Activated CD8-positive, alpha-beta memory T cell treated with anti-CD3 and anti-CD28 coated beads for 36 hours (primary cell): ENCODE measurements at places on chromosomes 4 and X. TPM values are rescaled to one million over a fixed set of nuclear protein-coding genes. Genes with fewer than 3 reads are reported as not detected.

Gene SERPINA7
- not detected for total RNA-seq

Gene FAM47A
- not detected for total RNA-seq

Gene KLB
- not detected for total RNA-seq

Gene SMARCA5
- total RNA-seq: 65.5 TPM

Gene PLXNA3
- total RNA-seq: 32.8 TPM

Gene STK32B
- total RNA-seq: not detected

Gene DSPP
- total RNA-seq: not detected

Gene TCEAL1
- total RNA-seq: 9.3 TPM
